NCI-H460 (cell line): ENCODE measurements at places on chromosomes 16 and 17. TPM values are rescaled to one million over a fixed set of nuclear protein-coding genes. Genes with fewer than 3 reads are reported as not detected.

GRCh38 chr16:51524555-51525373 lies 373.7 kb upstream of the SALL1 start:
- DNase-seq: no peak

The AOC3 gene
- total RNA-seq: 1.2 and 1.4 TPM in 2 replicates

The IRX5 gene
- 1.5 and 2.2 TPM in 2 replicates for total RNA-seq

DNA sequence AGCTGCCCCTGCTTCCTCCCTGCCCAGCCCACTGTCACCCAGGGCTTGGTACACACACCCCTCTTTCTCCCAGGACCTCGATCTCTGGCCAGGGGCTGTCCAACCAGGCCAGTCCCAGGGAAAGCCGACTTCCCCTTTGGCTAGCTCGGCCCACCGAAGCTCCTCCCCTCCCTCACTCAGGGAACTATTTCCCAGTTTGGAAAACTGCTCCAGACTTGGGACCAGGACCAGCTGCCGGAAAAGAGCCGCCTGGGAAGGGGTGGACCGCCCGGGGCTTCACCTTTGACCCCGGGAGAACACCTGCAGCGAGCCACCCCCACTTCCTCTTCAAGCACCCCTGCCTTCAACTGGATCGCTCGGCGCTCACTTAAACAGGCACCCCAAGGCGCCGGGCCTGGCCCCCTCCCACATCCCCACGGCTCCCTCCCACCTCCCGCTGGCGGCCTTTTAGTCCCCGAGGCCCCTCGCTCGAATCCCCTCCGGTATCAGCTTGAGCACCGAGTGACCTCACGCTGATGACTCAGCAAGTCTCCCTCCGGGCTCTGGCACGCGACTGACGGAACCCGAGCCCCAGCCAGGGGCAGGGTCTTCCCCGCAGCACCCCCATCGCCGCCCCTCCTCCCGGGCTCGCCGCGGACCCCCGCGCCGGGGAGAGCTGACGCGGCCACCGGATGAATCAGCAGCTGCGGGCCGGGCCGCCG lies 934 bp downstream of the MAFG start:
- DNase-seq: peak; percentile 71

The HOXB4 gene
- total RNA-seq: 0.67 TPM in 1 of 2 replicates, not detected in the other
